Amygdala (tissue), 56 donors: ENCODE measurements at places on chromosomes 12 and 14.

GRCh38 chr12:29131539-29131938 lies 17.5 kb upstream of the FAR2 start:
- DNase-seq: no peak

GRCh38 chr14:90905531-90905930 lies 89.3 kb upstream of the TTC7B start:
- no peak for DNase-seq

DNA sequence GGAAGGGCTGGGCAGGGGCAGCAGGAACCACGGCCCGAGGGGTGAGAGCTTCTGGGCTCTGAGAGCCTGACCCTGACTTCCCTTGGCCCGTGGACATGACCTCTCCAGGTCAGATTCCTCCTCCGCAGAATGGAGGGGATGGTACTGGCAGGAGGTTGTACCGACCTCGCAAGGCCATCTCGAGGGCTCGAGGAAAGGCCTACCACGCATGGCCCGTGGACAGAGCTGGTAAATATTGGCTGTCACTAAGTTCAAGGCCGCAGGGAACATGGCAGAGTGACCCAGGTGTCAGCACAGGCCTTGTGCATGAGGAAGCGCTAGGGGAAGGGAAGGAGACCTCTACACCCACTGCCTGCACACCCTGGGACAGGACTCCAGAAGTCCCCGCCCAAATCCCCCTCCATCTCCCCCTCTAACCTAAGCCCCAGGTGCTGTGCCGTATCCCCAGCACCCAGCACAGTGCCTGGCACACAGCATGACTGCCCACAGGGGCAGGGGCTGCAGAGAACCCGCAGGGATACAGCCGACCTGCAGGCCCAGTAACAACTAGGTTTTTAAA lies 54.9 kb upstream of the PPP2R5C start:
- DNase-seq: no peak

GRCh38 chr14:103806805-103807204 lies 40.6 kb downstream of the PPP1R13B start:
- DNase-seq: no peak

GRCh38 chr12:127143020-127143419 lies 1124.0 kb upstream of the TMEM132C start:
- DNase-seq: no peak

- no peak for DNase-seq
Observed at GRCh38 chr14:68247676-68248268, 428.2 kb downstream of the RAD51B start.

DNA sequence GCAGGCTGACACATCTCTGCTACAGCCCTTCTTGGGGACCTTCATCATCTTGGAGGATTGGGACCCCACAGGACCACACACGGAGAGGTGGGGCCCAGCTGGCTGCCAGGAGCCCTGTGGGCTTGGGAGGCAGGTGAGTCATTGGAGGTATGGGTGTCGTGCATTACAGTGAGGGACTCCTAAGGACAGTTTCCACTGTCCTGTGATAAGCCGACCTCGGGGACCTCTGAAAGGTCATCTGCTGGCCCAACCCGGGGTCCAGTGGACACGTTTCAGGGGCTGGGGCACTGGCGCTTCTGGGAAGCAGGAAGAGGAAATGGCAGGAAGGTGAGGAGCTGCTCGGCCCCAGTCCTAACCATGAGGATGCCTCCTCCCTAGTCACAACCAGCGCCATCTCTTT lies 238.0 kb downstream of the BCL11B start:
- DNase-seq: no peak

GRCh38 chr12:117187421-117187820 lies 2.8 kb downstream of the FBXO21 start:
- DNase-seq: no peak

GRCh38 chr14:90272523-90272922 lies 16.2 kb downstream of the PSMC1 start:
- DNase-seq: no peak

- no peak for DNase-seq
Observed at GRCh38 chr12:77226368-77226767, 161.0 kb upstream of the E2F7 start.
